ENCODE measurements at places on chromosomes 16 and 17.
A peak's percentile ranks its signal among the peaks of the same experiment; 100 is the strongest.

GRCh38 chr16:66272461-66272860, 94.0 kb upstream of the CDH5 start:
- no peak for DNase-seq

DNA sequence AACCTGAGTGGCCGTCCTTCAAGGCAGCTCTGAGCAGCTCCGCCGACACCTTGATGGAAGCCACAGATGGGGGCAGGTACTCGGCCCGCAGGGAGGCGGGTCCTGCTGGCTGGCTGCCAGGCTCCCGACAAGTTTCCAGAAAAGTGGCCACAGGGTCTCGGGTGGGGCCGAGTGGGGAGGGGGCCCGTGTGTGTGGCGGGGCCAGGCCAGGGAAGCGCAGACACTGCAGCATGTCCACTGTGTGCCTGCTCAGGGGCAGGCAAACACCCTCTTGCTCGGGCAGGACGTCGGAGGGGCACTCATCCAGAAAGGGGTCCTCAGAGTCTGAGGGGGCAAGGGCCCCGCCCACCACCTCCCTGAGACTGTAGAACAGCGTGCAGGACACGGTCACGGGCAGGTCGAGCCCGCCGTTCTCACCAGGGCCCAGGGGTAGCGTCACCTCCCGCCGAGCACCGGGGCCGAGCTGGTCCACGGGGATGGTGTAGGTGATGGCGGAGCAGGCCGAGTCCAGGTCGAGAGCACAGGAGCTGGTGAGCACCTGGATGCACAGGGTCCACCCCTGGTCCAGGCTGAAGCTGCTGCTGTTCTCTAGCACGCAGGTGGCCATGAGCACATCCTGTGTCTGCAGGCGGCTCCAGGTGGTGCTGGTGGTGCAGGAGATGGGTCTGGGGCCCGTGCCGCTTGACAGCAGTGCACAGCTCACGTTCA, 5.1 kb downstream of the FAAP100 start:
- no peak for DNase-seq

DNA sequence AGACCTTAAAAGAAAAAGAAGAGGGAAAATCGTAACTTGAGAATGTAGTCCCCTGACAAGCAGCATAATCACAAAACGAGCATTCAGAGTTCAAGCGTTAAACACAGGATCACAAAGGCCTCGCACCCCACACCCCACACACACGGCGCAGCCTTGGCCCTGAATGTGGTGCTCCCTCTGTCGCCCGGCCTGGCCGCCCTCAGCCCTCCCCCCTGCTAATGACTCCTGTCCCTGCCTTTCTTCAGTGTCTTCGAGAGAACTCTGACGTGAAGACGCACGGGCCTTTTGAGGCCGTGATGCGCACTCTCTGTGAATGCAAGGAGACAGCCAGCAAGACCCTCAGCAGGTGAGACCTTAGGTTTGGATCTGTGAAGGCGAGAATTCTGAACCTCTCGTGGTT, 47.5 kb upstream of the ENDOV start:
- DNase-seq = no peak

GRCh38 chr17:82648742-82649331, 593 bp upstream of the WDR45B start:
- no peak for DNase-seq

GRCh38 chr16:85781695-85782370, 17.5 kb downstream of the EMC8 start:
- no peak for DNase-seq

DNA sequence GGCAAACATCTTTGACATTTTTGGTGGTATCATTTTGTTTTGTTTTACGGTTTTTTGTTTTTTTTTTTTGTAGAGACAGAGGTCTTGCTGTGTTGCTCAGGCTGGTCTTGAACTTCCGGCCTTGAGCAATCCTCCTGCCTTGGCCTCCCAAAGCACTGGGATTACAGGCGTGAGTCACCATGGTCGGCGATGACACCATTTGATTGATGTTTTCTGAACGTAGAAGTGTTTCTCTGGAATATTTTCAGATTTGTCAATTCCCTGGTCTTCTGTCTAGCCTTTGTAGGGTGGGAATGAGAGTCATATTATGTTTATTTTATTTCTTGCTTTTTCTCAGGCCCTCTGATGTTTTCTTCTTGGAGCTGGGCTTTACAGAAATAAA, 32.2 kb upstream of the BRD7 start:
- no peak for DNase-seq

GRCh38 chr16:50939356-50939755, 197.5 kb downstream of the CYLD start:
- DNase-seq = no peak

- DNase-seq = no peak
These were observed 3.7 kb upstream of the STAT5A start for GRCh38 chr17:42284566-42284965.

DNA sequence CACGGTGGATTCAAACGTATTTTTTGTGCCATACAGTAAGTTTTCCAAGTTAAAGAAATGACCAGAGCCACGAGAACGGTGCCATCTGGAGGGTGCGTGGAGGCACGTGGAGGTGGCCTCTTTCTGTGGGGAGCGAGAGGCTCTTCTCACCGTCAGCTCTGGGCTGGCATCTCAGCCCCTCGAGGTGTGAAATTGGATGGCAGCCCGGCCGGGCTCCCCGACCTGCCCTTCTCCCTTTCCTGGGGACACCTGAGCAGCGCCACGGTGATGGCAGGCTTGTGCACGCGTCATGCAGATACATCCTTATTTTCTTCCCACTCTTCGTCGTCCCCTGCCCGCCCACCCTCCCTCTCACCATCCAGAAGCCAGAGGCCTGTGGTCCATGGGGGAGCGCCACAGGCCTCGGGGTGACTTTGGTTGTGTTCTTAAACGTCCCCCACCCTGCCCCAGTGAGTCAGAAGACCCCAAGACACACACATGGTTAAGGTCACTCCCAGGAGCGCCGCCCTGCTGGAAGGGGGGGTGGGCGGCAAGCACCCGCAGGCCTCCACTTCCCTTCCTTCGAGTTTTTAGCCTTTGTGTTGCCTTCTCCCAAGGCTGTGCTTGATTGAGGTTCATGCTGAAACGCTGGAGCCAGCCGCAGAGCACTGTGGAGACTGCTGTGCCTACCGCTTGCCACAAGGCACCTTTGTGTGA, 109.4 kb downstream of the BANP start:
- no peak for DNase-seq

DNA sequence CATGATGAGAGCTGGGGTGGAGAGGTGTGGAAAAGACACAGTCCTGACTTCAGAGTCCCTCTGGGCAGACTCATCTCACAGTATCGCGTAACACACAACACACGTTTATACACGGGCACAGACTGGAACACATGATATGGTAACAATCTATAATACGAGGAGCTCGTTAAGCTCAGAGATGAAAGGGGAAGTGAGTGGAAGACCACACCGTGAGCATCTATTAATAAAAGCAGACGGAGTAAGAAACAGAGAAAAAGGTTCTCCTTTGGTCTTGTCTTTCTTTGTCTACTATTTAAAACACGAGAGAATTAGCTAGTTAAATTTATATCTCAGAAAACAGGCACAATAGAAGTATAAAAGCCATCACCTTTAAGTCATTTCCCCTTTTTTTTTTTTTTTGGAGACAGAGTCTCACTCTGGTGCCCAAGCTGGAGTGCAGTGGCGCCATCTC, 13.5 kb downstream of the ANKRD11 start:
- DNase-seq = no peak

DNA sequence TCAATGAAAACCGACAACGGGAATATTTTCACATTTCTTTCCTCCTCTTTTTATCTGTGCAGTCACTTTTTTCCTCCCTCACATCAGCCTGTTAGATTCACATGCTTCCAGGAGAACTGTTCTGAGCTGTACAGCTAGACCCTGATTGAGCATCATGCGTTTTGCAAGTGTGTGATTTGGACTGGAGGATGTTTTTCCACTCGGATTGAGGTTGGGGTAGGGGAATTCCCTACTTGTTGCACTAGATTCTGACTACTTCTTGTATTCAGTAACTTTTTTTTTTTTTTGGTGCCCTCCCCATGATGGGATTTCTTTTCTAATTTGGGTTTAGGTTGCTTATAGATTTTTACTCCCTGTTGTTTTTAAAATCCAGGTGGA, 4.8 kb downstream of the MSI2 start:
- DNase-seq = no peak

DNA sequence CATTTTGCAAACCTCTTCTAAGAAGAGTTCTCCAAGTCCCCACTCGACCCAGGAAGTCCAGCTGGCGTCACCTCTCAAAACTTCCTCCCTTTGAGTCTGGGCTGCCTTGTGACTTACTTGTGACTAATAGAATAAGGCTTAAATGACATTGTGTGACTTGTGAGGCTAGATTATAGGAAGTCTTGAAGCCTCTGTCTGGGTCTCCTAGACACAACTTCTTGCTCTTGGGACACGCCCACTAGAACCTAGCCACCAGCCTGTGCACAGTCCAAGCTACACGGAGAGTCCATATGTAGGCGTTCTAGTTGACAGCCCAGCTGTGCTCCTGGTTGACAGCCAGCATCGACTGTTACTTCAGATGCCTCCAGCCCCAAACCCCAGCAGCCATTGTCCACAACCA, 66.7 kb upstream of the TANC2 start:
- no peak for DNase-seq

DNA sequence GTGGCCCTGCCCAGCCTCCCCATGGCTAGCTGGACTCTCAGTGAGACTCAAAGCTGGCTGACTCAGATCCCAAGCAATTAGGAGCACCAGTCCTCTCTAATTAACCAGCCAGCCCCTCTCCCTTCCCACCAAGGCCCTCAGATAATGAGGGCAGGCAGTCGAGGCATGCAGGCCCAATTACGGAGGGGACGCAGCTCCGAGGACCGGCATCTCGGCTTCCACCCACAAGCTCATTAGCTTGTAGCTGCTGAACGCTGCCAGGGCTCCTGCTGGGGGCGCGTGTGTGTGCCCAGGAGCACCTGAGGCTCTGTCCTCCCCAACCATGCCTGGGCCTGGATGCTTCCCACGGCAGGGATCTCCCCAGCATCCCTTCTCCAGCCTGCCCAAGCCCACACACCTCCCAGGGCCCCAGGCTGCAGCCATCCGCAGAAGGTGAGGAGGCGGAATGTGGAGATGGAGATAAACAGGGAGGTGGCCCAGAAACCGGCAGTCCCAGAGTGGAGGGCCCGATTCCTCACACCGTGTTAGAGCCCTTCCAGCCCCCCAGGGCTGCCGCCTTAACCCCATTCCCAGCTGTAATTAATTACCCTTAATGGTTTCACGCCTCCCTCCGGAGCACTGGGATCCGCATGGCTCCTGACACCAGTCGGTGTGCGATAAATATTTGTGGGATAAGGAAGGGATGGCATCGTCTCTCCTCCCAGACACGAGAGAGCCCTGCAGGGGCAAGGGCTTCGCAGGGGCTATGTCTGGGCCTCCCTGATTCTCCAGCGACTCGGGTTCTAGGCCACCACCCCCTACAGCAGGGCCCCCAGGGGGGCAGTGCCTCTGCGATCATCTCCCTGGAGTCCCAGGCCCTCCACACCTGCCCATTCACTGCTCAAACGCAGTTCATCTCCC, 42.2 kb downstream of the RPH3AL start:
- no peak for DNase-seq

DNA sequence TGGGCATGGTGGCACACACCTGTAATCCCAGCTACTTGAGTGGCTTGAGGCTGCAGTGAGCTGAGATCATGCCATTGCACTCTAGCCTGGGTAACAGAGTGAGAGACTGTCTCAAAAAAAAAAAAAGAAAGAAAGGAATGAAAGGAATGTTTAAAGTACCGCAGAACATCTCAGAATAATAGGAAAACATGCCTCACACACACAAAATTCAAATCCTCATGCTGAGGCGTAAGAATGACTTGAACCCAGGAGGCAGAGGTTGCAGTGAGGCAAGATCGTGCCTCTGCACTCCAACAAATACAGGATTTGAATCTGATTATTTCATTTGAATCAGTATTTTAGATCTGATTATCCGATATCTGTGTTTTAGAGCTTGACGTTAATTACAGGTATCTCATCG, 21.3 kb upstream of the GAA start:
- peak; percentile 39 for DNase-seq

- no peak for DNase-seq
These were observed 24.6 kb downstream of the MEAK7 start for GRCh38 chr16:84479716-84480450.

DNA sequence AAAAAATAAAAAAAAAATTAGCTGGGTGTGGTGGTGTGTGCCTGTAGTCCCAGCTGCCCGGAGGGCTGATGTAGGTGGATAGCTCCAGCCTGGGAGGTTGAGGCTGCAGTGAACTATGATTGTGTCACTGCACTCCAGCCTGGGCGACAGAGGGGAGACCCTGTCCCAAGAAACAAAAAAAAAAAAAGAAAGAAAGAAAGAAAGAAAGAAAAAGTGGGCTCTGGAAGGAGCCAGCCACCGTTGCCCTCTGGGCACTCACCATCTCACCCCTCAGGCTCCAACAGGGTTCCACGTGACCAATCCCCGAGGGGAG, 87.3 kb upstream of the TOB1 start:
- DNase-seq = no peak

DNA sequence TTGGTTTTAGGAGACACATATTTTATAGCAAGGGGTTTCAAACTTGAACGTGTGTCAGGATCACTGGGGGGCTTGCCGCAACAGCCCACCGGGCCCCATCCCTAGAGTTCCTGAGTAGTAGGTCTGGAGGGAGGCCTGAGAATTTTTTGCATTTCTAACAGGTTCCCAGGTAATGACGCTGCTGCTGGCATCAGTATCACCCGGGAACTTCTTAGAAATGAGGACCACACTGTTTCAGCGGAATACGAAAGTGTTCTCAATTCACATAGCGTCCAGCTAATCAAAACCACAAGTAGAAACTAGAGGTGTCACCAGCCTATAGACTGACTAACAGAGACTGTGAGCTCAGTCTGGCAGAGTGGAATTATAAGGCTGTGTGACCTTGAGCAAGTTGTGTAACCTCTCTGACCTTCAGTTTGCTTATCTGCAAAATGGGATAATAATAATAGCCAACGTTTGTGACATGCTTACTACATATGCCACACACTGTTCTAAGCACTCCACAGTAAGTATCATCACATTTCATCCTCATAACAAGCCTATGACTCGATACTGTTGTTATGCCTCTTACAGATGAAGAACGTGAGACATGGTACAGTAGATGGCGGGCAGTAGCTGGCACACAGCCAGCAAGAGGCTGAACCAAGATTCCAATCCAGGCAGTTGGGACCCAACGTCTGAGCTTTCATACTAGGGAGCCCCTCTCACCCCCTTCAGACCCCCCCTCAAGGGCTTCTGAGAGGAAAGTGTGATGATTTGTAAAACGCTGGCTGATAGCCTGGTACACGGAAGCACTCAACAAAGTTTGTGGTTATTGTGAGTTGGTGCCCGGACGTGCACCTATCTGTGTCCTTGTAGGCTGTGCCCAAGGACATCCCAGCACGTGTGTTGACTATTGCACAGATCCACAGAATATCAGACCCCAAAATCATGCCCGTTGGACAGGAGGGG, 4.6 kb upstream of the ICAM2 start:
- DNase-seq = no peak

- peak; percentile 44 for DNase-seq
These were observed 441.0 kb upstream of the SALL1 start for GRCh38 chr16:51592001-51592501.

GRCh38 chr17:2967515-2967914, 95.9 kb downstream of the OR1D5 start:
- DNase-seq = no peak

- peak; percentile 31 for DNase-seq
These were observed at the start of gene RAB26 for GRCh38 chr16:2147981-2148671. TSS of gene RAB26 (plus strand) at chr16:2148625. CDS start at chr16:2148784, 159 bp downstream.

Data from kidney glomerular epithelial cell (primary cell).